ENCODE measurements at places on chromosomes 4 and X. TPM values are rescaled to one million over a fixed set of nuclear protein-coding genes. Genes with fewer than 3 reads are reported as not detected.

ITIH6 gene
- 0.22 TPM for total RNA-seq

GLRA2 gene
- total RNA-seq: 0.09 TPM

HPGDS gene
- 8.7 TPM for total RNA-seq

DNA sequence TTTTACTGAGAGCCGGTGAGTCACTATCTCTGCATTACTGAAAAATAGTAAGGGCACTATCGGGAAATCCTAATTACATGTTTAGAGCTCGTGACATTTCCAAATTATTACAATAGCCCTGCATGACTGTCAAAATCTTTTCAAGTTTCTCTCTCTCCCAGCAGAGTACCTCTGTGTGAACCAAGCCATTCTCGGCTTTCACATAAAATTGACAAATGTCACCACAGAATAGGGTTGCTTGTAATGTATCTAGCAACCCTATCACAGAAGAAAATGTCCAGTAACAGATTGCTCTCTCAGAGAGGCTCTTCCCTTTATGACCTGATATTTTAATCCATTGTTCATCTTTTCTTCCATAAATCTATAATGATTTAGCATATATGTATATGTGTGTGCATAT lies 144.8 kb upstream of the GNPDA2 start:
- DNase-seq: no peak
- H3K4me1 ChIP-seq: no peaks in the 10 kb centered on the region
- H3K27me3 ChIP-seq: no peaks in the 10 kb centered on the region
- no peak overlapping the region for H3K27ac ChIP-seq
- H3K36me3 ChIP-seq: no peaks in the 10 kb centered on the region

GABRG1 gene
- 0.04 TPM for total RNA-seq

- H3K27me3 ChIP-seq: no peaks in the 10 kb centered on the region
- H3K4me1 ChIP-seq: no peaks in the 10 kb centered on the region
- no peak overlapping the region for H3K4me3 ChIP-seq
- no peak overlapping the region for H3K27ac ChIP-seq
- H3K36me3 ChIP-seq: no peaks in the 10 kb centered on the region
Observed at GRCh38 chrX:57596516-57596915, 4.7 kb downstream of the ZXDB start.

DNA sequence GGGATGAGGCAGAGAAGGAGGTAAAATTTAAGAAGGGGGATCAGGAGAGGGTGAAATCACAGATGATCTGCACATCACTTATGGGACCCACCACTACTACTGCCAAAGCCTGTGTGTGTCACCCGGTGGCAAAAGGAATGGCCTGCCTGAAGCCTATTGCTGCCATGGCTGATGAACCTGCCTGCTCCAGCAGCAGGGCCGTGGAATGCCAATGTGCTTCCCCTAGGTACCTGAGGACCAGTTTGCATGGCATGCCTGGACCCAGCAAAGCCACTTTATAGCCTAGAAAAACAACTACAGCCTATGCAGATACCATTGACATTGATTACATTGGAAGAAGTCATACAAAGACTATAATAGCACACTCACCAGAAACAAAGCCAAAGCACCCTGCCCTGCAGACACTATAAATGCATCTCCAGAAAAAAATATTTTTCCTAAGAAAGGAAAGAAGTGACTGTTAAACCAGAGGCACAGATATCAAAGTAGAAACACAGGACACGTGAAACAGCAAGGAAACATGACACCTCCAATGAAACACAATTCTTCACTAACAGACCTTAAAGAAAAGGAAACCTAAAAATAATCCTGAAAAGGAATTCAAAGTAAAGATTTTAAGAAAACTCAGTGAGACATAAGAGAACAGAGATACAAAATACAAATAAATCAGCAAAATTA lies 680.7 kb upstream of the GRID2 start:
- no peaks in the 10 kb centered on the region for H3K27me3 ChIP-seq
- H3K4me3 ChIP-seq: no peak overlapping the region
- DNase-seq: no peak
- H3K36me3 ChIP-seq: no peaks in the 10 kb centered on the region

- no peak overlapping the region for H3K4me3 ChIP-seq
- no peaks in the 10 kb centered on the region for H3K27me3 ChIP-seq
- H3K27ac ChIP-seq: no peak overlapping the region
- no peaks in the 10 kb centered on the region for H3K36me3 ChIP-seq
- peaks cover 3% of the 10 kb centered on the region for H3K4me1 ChIP-seq
Observed at GRCh38 chr4:140706665-140707064, 49.5 kb downstream of the TBC1D9 start.

NAT8L gene
- total RNA-seq: 0.62 TPM

LRPAP1 gene
- total RNA-seq: 99.1 TPM

- no peaks in the 10 kb centered on the region for H3K4me1 ChIP-seq
- no peak overlapping the region for H3K27ac ChIP-seq
- H3K36me3 ChIP-seq: no peaks in the 10 kb centered on the region
- no peaks in the 10 kb centered on the region for H3K27me3 ChIP-seq
Observed at GRCh38 chr4:100497791-100498190, 20.0 kb downstream of the EMCN start.

SMIM20 gene
- total RNA-seq: 52.6 TPM

GRCh38 chrX:154354013-154354412 lies 20.4 kb downstream of the FLNA start:
- no peak for DNase-seq
- H3K27me3 ChIP-seq: no peaks in the 10 kb centered on the region
- H3K27ac ChIP-seq: no peak overlapping the region

DNA sequence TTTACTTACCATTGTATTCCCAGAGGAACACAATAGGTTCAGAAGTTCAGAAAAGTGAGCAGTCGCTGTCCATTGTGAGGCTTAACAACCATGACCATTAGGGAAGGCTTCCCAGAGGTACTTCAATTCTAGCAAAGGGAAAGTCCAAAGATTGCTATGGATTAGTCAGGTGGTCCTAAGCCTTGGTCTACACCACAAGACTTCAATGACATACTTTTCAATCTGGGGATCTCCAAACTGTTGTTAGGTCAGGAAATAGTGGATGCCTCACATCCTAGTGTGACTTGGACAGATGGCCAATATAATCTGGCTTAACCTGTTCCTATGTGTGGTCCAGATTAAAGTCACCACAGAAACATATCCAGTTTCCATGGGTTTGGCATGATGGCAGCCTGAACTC lies 118.0 kb downstream of the SPCS3 start:
- no peaks in the 10 kb centered on the region for H3K4me1 ChIP-seq
- no peaks in the 10 kb centered on the region for H3K36me3 ChIP-seq
- H3K4me3 ChIP-seq: no peak overlapping the region
- no peak for DNase-seq
- no peak overlapping the region for H3K27ac ChIP-seq
- no peaks in the 10 kb centered on the region for H3K27me3 ChIP-seq

DNA sequence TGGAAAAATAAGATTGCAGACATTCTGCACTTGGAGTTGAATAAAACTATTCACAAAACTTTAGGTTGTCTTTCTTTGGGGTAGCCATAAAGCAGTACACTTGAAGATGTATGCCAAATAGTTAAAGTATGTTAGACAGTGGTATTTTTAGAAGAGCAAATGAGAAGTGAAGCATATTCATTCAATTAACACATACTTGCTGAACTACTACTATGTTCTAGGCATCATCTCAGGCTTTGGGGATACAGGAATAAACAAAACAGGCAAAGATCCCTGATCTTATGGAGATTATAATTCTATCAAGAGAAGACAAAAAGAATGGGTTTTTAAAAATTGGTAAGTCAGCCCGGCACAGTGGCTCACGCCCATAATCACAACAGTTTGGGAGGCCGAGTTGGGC lies 29.0 kb downstream of the RBMX start:
- H3K4me1 ChIP-seq: no peaks in the 10 kb centered on the region
- H3K27ac ChIP-seq: no peak overlapping the region
- peaks cover 4% of the 10 kb centered on the region for H3K27me3 ChIP-seq
- peaks cover 26% of the 10 kb centered on the region for H3K36me3 ChIP-seq

DNA sequence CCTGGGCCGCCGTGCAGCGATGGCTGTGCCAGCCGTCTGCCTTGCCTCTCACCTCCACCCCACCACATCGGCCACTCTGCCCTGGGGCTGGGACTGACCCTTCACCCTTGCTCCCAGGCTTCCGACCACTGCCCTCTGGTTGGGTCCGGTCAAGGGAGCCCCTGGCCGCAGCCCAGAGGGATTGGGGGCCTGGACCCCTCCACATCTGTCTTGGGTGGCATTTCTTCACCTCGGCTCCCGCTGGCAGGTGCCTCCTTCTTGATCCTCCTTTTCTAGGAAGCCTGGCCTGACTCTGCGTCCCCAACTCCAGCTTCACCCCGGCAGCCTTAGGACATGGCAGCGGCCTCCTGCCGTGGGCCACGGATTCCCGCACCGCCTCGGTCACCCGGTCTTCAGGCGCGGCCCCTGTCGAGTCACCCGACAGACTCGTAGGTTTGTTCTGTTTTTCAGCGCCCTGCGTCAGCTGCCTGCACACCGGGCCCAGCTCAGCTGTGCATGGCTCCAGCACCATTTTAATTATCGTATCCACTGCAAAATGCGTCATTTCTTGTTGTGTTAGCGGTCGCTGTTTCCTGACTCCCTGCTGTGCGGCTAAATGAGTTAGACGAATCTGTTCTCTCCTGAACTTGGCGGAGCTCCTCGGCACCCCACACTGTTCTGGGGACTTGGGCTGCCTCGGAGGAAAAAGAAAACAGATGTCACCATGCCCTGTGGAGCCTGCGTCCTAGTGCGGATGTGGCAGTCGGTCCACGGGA lies 124.0 kb downstream of the FAM53A start:
- no peak for DNase-seq
- no peak overlapping the region for H3K27ac ChIP-seq
- no peaks in the 10 kb centered on the region for H3K4me1 ChIP-seq
- H3K27me3 ChIP-seq: peaks cover 72% of the 10 kb centered on the region
- H3K36me3 ChIP-seq: no peaks in the 10 kb centered on the region

DNA sequence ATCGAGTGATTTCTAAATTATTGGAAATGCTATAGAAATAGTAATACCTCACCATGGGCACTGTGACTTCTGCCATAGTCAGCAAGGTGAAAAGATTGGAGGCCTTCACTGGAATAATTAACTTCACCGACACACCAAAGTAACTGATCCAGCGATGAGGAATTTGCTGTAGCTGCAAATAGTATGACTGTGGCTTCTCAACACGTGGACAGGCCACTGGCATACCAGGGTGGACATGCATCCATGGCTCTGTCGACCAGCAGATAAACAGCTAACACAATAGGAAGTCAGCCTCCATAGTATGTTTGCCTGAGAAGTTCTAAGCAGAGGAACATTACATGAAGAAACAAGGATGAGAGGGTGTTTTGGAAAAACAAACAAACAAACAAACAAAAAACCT lies 10.9 kb upstream of the FAT4 start:
- no peak overlapping the region for H3K4me3 ChIP-seq
- DNase-seq: no peak
- H3K36me3 ChIP-seq: no peaks in the 10 kb centered on the region

- H3K4me3 ChIP-seq: no peak overlapping the region
- H3K27me3 ChIP-seq: no peaks in the 10 kb centered on the region
- H3K4me1 ChIP-seq: peaks cover 2% of the 10 kb centered on the region
- peak; percentile 78 for DNase-seq
Observed at GRCh38 chrX:124208660-124209059, 123.8 kb upstream of the TEX13D start.

KDR gene
- 48.9 TPM for total RNA-seq

- no peak overlapping the region for H3K27ac ChIP-seq
- no peaks in the 10 kb centered on the region for H3K36me3 ChIP-seq
- peaks cover 2% of the 10 kb centered on the region for H3K27me3 ChIP-seq
- H3K4me3 ChIP-seq: no peak overlapping the region
Observed at GRCh38 chr4:184960505-184960971, 57.8 kb upstream of the HELT start.

GRCh38 chr4:26000274-26000950 lies 86.4 kb downstream of the SMIM20 start:
- peak; percentile 57 for DNase-seq
- H3K4me3 ChIP-seq: no peak overlapping the region
- no peaks in the 10 kb centered on the region for H3K36me3 ChIP-seq
- H3K4me1 ChIP-seq: peaks cover 5% of the 10 kb centered on the region

ARSJ gene
- total RNA-seq: 4.3 TPM

DNA sequence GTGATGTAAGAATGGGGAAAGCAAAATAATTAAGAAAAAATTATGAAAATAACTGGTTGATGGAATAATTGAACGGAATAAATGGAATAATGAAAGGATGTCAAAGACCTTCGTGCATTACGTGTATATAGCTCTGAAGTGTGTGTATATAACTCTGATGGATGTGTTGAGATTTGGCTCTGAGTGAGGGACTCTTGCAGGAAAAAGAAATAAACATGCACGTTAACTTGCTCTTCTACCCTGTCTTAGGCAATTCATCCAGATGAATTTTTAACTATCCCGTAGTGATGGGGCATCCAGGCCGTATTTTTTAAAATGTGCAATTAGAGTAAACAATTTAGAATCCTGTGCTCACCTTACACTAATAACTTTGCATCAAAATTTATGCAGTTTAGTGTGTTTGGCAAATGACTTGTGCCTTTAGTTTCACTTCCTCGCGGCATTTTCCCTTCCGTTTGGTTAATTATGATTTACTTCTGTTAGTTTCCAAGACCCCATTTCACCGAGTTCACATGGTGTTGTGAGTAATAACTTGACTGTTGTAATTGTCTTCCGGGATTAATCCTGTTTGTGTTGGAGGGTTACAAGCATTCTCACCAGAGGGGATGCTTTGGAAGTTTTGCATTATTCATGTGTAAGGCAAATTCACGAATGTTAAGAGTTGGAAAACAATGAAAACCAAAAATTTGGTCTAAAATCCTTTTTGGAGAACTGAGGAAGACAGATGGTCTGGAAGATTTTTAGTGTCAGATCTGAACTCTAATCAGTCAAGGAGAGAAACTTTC lies 256.5 kb upstream of the FAT1 start:
- H3K4me3 ChIP-seq: no peak overlapping the region
- H3K27me3 ChIP-seq: no peaks in the 10 kb centered on the region
- H3K27ac ChIP-seq: no peak overlapping the region

SLITRK4 gene
- total RNA-seq: 4.7 TPM

PRSS12 gene
- 7.1 TPM for total RNA-seq

SLC10A6 gene
- total RNA-seq: 0.18 TPM

DNA sequence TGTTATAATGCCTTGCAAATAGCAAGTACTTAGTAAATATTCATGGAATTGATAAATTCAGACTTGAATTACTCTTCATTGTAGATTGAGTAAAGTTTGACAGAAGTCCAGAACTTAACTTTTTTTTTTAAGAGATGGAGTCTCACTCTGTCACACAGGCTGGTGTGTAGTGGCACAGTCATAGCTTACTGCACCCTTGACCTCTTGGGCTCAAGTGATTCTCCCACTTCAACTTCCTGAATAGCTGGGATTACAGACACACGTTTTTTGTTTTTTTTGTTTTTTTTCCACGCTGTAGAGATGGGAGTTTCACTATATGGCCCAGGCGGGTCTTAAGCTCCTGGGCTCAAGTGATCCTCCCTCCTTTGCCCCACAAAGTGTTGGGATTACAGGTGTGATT lies 32.1 kb downstream of the UBE2K start:
- no peaks in the 10 kb centered on the region for H3K27me3 ChIP-seq
- no peak overlapping the region for H3K27ac ChIP-seq
- H3K4me3 ChIP-seq: no peak overlapping the region
- H3K36me3 ChIP-seq: no peaks in the 10 kb centered on the region
- no peaks in the 10 kb centered on the region for H3K4me1 ChIP-seq
